CD8-positive, alpha-beta T cell (primary cell): ENCODE measurements at places on chromosomes 3 and 15.

GRCh38 chr3:181772166-181772565, 60.4 kb downstream of the SOX2 start:
- DNase-seq = no peak

- DNase-seq = no peak
These were observed 41.2 kb downstream of the PTPN23 start for GRCh38 chr3:47421741-47422649.

DNA sequence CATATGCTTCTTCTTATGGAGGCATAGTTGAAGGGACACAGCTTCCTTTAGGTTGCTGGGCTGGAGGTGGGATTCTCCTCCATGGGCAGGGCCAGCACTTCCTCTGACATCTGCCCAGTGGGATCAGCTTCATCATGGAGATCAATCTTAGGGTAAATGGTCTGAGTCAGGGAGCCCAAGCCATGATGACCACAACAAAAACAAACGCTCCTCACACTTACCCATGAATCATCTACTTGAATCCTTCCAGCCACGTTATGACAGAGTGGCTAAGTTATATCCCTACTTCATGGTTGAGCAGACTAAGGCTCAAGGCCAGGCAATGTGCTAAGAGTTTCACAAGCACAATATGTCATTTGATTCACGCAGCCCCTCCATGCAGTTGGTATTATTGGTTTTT, 87.2 kb upstream of the NMNAT3 start:
- no peak for DNase-seq

GRCh38 chr3:175111036-175111435, 251.9 kb downstream of the NAALADL2 start:
- no peak for DNase-seq

- no peak for DNase-seq
These were observed 64.2 kb downstream of the BOC start for GRCh38 chr3:113275583-113275928.

GRCh38 chr3:48271763-48272498, 31.0 kb downstream of the ZNF589 start:
- no peak for DNase-seq

DNA sequence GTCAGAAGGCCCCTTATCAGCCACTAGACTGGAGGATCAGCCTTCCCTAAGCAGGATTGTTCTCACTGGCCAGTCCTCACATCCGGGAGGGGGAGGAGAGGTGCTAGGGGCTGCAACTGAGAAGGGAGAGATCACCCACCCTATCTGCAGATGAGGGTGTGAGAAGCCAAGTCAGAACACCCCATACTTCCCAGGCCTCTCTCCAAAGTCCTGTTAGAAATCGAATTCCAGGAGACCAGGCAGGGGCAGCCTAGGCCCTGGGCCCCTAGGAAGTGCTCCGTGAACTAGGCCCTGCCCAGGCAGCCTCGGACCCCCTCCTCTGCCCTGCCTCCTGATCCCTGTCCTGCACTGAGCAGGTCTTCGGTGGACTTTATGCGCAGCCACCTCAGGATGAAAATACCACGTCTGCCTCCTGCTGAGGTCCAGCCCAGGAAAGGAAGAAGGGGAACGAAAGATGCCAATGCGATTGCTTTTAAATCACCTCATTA, 933 bp downstream of the DZIP1L start:
- DNase-seq = no peak

DNA sequence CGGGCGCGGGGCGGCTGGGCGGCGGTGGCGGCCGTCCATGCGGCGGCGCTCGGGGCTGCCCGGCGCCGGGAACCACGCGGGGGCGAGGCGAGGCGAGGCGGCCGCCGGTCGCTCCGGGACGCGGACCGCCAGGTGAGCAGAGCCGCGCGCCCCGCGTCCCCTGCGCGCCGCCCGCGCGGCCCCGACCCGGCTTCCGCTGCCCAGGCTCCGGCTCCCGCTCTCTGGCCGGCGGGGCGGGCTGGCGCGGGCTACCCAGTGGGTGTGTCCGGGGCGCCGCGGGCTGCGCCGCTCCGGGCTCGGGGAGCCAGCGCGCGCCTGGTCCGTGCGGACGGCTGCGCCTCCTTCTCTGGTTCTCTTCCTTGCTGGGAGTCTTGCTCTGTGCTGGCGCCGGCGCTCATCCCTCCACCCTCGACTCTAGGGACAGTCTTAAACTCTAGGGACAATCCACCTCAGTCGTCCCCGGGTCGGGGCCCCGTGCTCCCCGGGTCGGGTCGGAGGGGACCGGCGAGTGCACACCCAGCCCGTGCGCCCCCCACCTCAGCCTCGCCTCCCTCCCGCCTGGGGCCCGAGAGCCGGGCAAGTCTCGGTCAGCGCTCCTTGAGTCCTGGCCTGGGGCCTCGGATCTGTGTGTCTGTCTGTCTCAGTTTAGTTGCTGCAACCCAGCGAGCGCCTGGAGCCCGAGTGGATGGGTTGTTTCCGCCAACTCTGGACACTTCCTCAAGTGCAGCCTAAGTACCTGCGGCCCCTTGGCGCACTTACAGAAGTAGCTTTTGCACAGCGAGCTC, 488 bp downstream of the THSD4 start:
- DNase-seq = no peak

DNA sequence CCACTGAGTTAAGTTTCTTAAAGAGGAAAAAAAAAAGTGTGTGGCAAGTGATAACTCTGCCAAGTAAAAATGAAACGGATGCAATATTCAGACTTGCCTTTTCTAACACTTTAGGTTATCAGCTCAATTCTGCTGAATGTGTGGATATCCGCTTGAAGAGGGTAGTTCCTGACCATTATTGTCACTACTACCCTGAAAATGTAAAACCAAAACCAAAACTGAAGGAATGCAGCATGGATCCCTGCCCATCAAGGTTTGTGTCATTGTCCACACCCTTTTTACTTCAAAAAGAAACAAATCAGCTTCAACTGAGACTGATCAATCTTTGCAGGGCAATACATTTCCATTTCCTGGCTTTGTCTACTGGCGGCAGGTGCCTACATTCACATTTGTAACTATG, 236.1 kb downstream of the ADAMTSL3 start:
- no peak for DNase-seq

DNA sequence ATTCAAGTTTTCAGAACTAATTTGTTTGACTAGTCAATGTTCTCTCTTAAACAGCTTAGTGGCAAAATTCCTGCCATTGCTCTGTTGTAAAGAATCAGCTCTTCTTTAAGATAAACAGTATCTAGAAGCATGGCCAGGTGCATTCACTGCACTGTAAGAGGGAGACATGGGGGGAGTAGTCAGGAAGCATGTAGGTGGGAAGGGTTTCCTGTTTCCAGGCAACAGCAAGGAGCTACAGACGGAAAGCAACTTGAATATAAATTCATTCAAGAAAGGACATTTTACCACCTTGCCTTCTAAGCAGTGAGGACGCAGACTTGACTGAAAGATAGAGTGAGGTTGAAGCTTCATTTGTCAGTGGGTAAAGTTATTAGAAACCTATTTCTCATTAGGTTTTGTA, 55.3 kb downstream of the BBX start:
- DNase-seq = no peak
